Activated CD4-positive, alpha-beta T cell treated with anti-CD3 and anti-CD28 coated beads for 1 hour (primary cell): ENCODE measurements at places on chromosomes 6 and 20.

DNA sequence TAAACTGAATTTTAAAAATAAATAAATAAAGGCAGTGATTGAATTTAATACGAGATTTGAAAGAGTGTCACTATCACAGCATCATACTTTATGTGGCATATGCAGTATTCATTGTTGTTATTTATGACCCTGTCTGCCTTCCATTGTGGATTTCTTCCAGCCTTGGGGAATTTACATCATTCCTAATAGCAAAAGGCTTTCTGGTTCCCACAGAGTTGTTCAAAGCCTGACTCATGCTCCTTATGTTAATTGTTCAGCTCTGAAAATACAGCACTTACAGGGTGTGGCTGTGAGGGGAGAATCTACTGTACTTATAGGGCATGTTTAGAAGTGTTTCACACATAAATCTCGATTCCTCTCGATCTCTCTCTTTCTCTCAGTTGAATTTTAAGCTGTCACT, 54.4 kb downstream of the JAG1 start:
- DNase-seq, result no peak

DNA sequence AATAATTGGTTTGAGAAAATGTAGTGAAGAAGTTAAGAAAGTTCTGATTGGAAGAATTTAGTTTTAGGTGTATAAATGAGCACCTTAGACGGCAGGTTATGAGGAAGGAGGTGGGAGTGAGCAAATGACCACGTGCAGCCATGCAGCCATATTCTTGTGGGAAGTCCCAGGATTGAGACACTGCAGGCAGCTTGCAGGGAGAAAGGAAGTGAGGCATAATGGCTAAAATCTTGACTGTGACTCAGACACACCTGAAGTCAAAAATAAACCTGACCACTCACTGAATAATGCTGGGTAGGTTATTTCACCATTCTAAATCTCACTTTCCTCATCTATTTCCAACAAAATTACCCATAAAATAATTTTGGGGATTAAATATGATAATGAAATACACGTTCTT, 16.6 kb downstream of the DSE start:
- DNase-seq, result no peak

GRCh38 chr6:164166996-164167395, 752.5 kb downstream of the QKI start:
- DNase-seq, result no peak

- no peak for DNase-seq
These were observed 100.1 kb upstream of the COL21A1 start for GRCh38 chr6:56347526-56347925.

- no peak for DNase-seq
These were observed 272.1 kb upstream of the TAB2 start for GRCh38 chr6:149045404-149045803.

DNA sequence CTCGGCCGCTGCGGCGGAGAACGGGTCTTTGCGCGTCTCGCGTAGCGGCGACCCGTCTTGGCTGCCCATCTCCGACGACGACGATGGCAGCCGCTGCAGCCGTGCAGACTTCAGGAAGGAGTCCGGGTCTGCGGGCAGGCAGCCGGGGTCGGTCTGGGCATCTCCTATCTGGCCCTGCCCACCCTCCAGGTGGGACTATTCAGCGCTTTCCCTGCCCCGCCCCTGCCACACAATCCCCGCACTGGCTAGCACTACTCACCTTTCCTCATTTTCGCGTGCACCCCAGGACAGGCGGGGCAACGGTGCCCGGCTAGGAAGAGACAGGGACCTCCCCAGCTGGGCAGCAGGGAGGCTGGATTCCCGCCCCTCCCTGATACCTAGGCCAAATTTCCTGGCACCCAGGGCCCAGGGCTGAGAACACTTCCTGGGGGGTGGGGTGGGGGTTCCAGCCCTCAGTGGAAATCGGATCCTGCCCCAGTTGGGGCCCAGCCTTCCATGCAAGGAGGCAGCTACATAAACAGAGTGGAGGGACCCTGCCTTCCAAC, 9.2 kb downstream of the GGT7 start:
- no peak for DNase-seq

- peak; percentile 51 for DNase-seq
These were observed 186.7 kb downstream of the GJA10 start for GRCh38 chr6:90080876-90081481.

- no peak for DNase-seq
These were observed 263.4 kb upstream of the MAN1A1 start for GRCh38 chr6:119612911-119613381.

- no peak for DNase-seq
These were observed 791.1 kb downstream of the MAFB start for GRCh38 chr20:39897781-39898466.

DNA sequence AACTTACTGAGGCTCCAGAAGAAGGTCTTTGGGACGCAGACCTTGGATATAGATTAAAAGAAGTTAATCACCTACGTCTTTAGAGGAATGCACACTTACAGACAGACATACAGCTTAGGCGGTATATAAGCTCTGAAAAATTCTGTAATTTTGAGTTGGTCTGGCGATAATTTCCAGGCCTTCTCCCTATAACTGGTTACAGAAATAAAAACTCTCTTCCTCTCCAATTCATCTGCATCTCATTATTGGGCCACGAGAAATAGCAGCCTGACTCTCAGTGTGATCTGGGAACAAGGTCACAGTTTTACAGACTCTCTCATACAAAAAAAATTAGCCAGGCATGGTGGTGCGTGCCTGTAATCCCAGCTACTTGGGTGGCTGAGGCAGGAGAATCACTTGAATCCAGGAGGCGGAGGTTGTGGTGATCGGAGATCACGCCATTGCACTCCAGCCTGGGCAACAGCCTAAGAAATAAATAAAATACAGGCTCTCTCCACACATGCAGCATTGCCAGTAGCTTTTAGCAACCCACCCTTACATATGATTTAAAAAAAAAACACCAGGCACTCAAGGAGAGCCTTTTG, 4.7 kb downstream of the ZBTB24 start:
- no peak for DNase-seq

- DNase-seq, result no peak
These were observed 30.8 kb upstream of the CD2AP start for GRCh38 chr6:47446669-47447330.

DNA sequence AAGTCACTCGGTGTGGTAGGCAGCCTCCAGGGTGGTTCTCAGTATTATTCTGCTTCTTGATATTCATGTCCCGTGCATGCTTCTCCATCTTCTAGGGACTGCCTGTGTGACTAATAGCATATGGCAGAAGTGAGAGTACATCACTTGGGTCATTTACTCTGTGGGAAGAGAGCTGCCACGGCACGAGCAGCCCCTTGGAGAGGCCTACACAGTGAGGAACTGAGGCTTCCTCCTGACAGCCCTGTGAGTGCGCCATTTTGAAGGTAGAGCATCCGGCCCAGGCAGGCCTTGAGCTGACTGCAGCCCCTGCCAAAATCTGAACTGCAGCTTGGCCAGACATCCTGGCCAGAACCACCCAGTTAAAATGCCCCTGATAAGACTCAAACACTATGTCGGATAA, 17.3 kb upstream of the MCUR1 start:
- DNase-seq, result no peak

GRCh38 chr6:144064402-144065212, 30.8 kb downstream of the SF3B5 start:
- DNase-seq, result peak; percentile 47

GRCh38 chr6:46220352-46221221, 49.8 kb upstream of the ENPP5 start:
- DNase-seq, result no peak

DNA sequence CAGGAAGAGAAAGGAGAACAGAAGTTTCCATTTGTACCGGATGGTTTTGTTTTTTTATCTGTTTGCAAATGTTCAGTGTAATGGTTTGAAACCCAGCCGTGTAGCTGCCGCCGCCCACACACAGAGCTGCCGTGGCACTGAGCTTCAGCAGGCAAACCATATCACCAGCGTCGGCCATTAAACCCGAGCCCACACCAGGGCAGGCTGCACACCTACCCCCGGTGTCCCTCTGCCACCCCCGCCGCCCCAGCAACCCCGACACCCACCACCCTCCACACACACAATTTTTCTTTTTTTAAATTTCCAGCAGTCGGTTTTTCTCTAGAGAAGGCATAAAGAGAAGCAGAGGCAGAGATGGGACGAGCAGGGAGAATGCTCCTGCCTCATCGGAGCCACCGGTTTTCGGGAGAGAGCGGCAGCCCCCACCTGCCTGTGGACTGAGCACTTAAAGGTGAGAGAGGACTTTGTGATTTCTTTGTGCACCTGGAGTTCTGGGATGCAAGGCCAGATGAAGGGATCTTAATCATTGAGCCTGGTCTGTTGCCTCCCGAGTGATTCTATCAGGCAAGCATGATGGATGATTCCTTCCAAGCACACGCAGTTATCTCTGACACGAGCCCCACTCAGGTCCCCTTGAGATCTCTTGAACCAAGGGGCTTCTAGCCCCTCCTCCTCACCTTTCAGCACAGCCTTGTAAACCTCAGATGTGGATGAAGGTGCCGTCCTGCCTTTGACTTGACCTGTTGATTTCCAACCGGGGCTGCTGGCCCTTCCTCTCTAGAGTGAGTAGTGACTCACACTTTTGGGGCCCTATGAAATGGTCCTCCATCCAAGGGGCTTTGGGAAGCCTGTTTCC, 17.5 kb upstream of the ZNF831 start:
- DNase-seq, result peak; percentile 48

DNA sequence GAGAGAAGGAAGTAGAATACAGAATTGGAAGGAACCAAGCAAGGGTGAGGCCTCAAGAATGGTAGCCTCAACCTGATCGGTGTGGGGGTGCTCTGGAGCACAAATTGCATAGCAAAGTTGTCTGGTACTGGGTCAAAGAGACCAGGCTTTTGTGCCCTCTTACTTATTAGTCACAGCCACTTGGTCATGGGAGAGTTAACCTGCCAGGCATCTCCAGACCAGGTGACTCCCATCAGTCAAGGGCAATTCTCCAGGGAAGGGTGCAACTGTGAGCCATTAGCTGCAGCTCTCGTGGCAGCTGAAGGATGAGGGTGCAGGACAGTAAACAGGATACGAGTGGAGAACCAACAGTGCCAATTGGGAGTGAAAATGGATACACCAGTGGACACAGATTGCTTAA, 47.7 kb upstream of the PLCB4 start:
- no peak for DNase-seq

DNA sequence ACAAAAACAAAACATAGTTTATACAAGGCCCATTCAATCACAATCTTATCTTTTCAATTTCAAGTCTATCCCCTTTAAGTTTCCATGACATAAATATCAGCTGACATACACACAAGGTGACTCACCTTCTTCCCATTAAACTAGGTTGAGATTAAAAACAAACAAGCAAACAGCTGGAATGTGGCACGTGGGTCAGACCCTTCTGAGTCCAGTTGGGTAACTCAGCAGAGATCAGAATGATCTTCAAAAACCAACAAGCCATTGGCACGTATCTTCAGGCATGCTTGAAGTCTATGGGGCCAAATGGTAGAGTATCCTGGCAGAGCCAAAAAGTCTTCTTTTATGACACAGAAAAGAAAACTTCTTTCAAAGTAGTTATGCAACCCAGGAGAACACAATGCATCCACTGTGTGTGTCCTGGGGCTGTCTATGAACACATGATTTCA, 603.5 kb upstream of the CITED2 start:
- DNase-seq, result no peak

DNA sequence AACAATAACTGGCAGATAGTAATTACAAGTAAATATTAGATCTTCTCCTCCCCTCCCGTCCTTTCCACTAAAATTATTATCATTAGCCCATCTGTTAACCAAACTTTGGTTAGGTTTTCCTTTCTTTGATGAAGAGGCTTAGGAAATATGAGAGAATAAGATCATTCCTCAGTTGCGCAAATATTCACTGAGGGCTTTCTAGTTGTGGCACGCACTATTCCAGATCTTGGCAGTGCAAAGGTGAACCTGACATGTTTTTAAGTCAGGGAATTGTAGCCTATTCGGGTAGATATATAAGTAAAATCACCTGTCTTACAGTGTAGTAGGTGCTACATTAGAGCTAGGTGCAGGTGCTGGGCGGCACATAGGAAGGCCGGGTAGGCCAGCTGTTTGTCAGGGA, 31.1 kb downstream of the RNF217 start:
- DNase-seq, result no peak

- DNase-seq, result no peak
These were observed 130.9 kb downstream of the PAX1 start for GRCh38 chr20:21836346-21836745.
